ENCODE measurements at places on chromosomes 2 and 18.

GRCh38 chr2:112877423-112877822 is 33.5 kb upstream of the IL37 start:
- no peak for DNase-seq

DNA sequence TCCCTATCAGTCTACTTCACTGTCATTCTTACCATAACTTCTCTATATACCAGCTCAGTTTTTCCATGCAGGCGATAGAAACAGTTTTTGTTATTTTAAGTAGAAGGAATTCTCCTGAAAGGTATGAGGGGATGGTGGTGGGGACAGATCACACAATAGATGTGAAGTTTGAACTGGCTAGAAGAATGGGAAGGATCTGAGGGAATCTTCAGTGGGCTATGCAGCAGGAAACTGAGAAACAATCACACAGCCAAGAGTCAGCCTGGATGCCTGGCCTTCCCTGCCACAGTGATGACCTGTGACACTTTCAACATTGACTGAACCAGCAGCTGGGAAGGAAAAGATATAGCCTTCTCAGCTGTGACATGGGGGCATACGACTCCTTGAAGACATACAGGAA is 329.1 kb upstream of the GULP1 start:
- DNase-seq, result no peak

DNA sequence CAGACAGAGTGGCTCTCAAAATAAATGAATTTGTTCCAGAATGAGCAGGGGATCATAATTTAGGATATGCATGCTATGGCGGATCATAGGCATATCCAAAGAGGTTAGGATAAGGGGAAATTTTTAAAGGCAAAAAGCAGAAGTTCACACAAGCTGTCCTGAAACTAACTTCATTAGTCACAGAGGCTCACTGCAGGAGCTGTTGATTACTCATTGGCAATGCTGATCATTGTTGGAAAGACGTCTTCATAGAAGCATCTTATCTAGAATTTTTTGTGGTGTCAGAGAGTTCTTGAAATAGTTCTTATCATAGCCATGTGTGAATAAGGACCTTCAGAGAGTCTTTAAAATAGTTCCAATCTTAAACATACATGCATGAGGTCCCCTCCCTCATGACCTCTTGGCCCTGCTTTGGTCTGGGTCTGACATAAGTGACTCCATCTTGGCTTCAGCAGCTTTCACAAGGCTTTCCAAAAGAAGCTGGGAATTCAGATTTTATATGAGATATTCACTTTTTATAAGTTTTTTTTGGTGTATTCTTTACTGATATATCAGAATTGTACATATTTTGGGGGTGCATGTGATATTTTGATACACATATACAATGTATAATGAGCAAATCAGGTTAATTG is 7.5 kb upstream of the CCDC195 start:
- DNase-seq, result no peak

DNA sequence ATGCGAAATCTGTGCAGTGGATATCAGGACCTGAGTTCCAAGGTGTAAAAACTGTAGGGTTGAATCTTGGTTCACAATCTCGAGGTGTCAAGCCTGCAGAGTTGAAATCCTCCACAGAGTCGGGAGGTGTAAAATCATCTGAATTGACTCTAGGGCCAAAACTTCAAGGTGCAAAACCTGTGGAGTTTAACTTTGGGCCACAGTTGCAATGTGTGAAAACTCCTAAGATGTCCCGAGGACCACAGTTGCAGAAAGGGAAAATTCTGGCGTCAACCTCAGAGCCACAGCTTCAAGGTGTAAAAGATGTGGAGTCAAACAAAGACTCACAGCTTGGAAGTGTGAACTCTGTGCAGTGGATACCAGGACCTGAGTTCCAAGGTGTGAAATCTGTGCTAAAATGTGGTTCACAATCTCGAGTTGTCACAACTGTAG is 9.8 kb upstream of the ZNF512 start:
- DNase-seq, result no peak

- DNase-seq, result no peak
Measured at GRCh38 chr2:85599468-85600234, 2.8 kb downstream of the TMEM150A start.

- no peak for DNase-seq
Measured at GRCh38 chr18:73509460-73509859, 638.2 kb downstream of the FBXO15 start.

DNA sequence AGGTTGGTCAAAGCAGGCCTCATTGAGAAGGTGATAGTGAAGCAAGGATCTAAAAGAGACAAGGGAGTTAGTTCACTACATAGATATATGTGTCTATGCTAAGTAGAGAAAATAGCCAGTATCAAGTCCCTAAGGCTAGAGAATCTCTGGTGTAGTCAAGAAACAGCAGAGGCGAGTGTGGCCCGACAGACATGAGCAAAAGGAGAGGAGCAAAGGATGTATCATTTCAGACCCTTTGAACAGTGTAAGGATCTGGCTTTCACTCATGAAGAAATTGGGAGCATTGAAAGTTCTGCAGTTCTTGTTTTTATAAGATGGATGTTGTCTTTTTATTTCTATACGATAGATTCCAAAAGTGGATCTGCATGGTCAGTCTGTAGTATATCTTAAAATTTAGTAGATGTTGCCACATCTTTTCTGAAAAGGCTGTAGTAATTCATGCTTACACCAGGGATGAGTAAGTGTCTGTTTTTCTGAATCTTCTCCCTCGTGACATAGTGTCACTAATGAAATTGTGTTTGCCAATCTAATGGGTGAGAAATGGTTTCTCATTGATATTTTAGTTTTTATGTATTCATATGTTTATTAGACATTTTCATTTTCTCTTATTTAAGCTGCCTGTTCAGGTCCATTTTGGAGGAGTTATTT is 18.8 kb downstream of the SP100 start:
- no peak for DNase-seq

GRCh38 chr2:219615894-219616293 is 11.5 kb upstream of the SLC4A3 start:
- no peak for DNase-seq

- peak; percentile 97 for DNase-seq
Measured at GRCh38 chr2:28391564-28392296, 928 bp upstream of the FOSL2 start.

- DNase-seq, result no peak
Measured at GRCh38 chr2:37800176-37800858, 124.8 kb upstream of the RMDN2 start.

DNA sequence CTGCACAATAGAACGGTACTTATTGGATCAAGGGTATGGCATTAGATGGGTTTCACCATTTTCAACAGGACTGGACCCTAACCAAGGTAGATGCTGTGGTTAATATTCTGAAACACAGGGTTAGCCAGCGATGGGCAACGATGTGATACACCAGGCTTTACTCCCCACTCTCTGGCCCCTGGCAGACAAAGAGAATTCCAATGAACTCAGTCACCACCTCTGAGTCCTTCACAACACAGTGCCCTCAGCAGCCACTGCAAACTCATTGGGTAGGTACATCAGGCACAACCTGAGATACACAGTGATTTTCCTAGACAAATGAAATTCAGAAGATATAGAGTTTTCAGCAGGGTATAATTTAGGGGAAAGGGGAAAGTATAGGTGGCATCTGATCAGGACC is 634.5 kb downstream of the ZEB2 start:
- no peak for DNase-seq

DNA sequence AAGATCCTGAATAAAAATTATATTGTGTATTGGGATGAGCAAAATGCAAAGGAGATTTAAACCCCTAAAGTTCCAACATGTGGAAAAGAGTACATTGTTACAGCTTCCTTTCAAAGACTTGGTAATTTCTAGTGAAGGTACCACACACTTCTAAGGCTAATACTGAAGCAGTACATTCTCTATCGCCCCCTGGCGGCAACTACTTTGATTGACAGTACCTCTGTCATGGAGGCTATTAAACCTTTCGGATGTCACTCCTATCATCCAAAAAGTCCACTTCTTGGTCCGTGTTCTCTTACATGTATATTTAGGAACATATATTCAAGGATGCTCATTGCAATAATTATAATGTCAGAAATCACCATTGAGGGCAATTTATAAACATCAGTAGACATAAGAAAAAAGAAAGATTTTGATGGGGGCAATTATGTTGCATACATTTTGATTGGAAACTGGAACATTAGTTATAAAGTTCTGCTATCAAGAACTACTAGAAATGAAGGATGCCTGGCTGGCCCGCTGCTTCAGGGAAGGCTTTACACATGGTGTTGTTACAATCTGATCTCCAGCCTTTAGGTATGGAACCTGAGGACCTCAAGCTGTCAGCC is 601.6 kb downstream of the CPS1 start:
- DNase-seq, result no peak

DNA sequence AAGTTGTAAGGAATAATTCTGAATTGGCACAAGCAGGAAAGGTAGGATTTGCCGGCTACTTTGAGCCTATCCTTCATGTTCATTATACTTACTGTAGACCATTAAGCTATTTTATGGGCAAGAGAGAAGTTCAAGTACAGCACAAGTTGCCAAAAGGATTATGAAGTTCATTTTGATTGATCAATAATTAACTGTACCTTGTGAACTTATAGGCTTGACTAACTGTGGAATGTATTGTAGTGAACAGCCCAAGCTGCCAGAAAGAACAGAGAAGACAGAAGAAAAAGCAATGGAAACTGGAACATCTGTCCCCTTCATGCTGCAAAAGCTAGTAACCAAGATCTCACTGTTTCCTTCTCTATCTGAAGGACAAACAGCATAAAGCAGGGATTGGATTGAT is 810.1 kb upstream of the ZEB2 start:
- no peak for DNase-seq

- no peak for DNase-seq
Measured at GRCh38 chr2:550860-551567, 126.2 kb downstream of the TMEM18 start.

DNA sequence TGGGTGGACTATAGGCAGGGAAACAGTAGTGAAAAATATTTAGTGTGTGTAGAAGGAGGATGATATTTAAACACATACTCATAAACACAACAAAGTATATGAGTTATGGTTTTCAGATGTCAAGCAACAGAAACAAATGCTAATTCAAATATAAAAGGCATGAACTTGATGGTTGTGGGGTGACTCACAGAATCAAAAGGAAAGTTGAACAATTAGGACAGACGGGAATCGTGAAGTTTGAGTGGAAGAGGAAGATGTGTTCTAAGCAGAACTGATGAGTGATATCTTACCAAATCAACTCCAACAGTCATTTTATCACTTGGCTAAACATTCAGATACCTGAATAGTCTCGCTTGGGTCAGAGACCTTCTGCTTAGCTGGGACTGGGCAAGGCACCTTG is 53.6 kb upstream of the ITGA6 start:
- DNase-seq, result no peak

DNA sequence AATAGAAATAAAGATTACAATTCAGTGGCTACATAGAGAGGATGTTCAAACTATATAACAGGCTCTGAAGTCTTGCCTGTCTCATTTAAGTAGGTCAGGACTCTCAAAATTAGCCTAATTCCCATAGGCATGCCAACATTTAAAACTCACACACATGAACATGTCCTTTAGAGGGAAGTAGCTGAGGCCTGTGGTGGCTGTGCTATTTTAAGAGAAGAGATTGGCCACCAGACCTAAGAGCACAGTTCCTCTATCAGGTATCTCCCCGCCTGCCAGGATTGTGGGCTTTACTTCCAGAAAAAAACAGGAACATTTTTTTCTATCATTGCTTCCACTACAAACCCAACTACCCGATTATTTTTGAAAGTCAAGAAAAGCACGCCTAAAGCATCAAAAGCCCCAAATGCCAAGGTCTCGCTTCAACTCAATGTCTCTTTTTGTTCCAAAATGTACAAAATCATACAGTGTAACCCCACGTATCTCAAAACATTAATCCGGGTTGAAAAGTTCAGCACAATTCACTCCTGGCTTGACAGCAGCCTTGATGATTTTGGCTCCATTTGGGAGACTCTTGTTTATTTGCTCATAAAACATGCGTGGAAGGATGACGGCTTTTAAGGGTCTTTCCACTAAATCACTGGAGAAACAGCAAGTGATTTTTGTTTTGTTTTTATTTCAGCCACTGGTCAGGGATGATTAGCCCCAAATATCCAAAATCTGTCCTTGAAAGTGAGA is 15.3 kb downstream of the FHL2 start:
- DNase-seq, result peak; percentile 16

GRCh38 chr2:178223806-178224205 is 29.5 kb downstream of the OSBPL6 start:
- no peak for DNase-seq

DNA sequence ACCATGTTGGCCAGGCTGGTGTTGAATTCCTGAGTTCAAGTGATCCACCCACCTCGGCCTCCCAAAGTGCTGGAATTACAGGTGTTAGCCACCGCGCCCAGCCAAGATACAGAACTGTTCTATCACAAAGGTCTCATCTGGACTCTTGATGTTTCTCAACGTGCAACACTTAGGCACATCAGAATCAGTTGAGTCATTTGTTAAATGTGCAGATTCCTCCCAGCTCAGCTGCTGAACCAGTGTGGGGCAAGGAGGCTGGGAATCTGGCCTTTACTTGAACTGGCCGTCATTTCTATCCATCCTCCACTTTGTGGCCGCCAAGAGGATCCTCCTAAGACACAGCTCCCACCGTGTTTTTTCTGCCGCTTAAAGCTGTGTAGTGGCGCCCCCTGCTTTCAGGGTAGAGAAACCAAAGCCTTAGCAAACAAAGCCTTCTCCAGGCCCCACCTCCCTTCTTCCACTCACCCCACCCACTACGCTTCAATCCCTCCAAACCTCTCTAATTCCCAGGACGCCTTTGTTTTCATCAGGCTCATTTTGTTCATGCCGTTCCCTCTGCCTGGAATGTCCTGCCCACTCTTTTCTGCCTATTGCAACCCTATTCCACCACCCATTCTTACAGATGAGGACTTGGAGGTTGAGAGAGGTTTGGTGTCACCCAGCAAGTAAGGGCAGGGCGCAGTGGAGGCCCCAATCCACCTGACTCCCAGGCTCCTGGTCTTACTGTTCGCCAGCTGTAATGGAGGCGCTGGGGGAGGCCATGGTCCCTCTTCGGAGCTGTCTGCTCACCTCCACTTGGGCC is 776 bp upstream of the SPEG start:
- no peak for DNase-seq

- no peak for DNase-seq
Measured at GRCh38 chr18:7023063-7023580, 94.5 kb downstream of the LAMA1 start.

DNA sequence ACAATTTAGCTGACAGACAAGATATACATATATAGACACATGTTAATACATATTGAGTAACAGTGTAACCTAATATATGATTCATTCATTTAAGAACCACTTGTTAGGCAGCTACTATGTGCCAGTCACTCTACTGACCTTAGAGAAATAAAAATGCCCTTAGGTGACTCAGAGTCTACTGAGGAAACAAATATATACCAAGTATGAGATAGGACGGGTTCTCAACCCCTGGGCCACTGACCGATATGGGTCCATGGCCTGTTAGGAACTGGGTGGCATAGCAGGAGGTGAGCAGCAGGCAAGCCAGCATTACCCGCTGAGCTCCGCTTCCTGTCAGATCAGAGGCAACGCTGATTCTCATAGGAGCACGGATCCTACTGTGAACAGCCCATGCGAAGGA is 14.8 kb downstream of the STRN start:
- no peak for DNase-seq

- DNase-seq, result peak; percentile 22
Measured at GRCh38 chr18:13910986-13911385, 4.3 kb downstream of the MC2R start.

- DNase-seq, result no peak
Measured at GRCh38 chr18:63301434-63301833, 18.1 kb downstream of the BCL2 start.
